Activated CD4-positive, alpha-beta T cell treated with anti-CD3 and anti-CD28 coated beads, Interleukin-2, amount 50 U/mL, for 1 hour (primary cell): ENCODE measurements at places on chromosomes 7 and 10.
A peak's percentile ranks its signal among the peaks of the same experiment; 100 is the strongest.

- DNase-seq, result no peak
These were observed 1.1 kb downstream of the SFMBT2 start for GRCh38 chr10:7409732-7410168.

DNA sequence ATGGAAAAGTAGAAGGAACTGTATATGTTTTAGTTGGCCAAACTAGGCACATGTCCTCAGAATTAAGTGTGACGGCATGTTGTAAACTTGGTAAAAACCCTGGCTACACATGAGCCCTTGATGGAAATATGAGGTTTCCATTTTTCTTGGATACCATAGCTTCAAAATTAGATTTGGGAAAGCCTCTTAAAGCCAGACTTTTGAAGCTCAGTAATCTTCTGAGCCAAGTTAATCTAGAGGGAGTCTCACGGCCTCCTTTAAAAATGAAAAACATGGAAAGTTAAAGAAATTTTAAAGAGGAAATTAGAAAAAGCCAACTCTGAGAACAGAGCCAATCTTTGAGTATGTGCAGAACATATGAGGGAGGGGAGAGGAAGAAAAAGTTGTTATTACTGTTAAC lies 376.0 kb downstream of the CTNNA3 start:
- DNase-seq, result no peak

DNA sequence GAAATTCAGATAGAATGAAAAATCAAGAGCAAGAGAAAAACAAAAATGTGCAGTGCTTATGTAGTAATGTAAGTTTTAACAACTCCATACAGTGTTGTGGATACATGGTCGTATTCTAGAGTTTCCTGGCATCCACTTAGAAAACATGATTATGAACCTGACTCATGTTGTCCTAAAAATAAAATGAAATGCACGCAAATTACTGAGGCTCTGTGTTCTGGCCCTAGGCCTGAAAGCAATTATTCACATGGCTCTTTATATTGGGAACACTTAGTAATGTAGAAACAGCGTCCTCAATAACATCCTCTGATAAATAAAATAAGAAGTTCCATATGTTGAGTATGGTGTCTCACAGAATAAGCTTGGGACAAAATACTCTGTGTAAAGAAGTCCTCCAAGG lies 200.2 kb upstream of the SEMA3E start:
- no peak for DNase-seq

DNA sequence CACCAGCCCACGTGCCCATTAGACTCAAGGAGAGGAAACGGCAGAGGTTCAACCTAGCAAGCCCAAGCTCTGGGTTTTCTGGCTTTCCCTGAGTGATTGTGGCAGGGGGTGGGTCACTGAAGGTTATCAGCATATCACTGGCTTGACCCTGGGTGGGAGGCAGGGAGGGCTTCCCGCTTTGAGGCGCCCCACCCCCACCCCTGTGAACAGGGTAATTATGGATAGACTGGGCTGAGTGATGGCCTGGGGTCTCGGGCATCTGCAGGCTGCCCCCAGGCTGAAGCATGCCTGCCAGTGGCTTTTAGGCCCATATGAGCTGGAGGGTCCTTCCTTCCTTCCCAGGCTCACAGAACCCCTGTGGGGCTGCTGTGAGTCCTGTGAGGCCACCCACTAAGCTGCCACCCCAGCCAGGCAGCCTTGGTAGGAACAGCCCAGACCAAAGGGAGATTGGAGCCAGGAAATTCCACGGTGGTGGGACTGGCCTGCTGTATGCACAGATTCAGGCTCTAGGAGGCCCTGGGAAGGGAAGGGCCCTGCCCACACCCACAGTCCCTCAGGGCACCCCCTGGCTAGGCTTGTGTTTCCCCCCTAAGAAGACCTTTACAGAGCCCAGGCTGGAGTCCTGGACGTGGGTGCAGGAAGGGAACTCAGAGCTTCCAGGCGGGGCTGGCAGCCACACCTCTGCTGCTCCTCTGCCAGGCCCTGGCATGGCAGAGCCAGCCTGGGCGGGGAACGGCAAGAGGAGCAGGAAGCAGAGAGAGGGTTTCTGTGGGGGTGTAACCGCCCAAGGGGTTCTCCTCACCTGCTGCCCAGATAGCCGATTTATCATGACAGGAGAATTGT lies 33.1 kb downstream of the GPRIN2 start:
- no peak for DNase-seq

GRCh38 chr7:80682744-80683143 lies 44.3 kb downstream of the CD36 start:
- no peak for DNase-seq

DNA sequence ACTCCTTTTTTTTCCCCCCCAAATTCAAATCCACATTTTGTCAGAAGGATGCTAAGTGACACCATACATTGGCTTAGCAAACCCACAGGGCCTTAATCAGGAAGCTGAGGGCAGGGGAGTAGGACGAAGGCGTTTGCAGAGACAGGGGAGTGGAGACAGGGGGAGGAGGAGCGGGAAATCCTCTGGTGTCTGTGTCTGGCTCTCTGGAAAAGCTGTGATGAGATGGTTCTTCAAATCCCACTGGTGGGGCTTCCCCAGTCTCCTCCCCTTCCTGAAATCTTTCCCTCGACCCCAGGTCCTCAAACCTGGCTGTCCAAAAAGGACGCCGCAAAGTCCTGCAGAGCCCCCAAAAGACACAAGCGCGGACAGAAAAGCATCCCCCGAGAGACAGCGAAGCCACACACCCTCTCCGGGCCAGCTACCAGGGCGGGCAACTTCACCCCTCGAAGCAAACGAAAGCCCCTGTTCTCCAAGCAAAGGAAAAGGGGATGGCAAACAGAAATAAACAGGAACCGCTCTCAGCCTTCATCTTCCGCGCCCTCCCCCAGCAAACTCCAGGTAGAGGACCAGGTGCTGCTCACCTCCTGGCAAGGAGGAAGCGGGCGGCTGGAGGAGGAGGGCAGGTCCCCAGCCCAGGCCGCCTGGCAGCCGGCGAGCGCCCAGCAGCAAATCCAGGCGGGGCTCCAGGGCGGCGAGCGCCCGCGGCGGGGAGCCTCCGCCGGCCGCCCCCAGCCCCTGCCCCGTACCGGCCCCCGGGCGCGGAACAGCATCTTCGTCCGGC lies 520 bp downstream of the ELAPOR2 start:
- peak; percentile 23 for DNase-seq

DNA sequence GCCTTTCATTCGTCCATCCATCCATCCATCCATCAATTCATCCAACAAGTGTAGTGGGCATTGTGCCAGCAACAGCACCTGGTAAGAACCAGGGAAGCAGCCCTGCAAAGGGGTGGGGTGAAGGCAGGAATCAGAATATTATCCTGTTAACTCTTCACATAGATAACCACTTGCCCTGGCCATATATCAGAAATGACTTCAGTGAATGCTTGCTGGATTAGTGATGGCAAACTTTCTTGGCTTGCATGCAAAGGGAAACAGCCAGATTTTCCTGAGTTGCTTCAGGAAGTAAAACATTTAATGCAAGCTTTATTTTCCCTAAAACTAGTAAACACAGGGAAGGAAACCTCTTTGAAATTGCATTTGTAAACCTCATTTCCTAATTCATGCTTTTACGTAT lies 743 bp downstream of the OR2A5 start:
- DNase-seq, result no peak

DNA sequence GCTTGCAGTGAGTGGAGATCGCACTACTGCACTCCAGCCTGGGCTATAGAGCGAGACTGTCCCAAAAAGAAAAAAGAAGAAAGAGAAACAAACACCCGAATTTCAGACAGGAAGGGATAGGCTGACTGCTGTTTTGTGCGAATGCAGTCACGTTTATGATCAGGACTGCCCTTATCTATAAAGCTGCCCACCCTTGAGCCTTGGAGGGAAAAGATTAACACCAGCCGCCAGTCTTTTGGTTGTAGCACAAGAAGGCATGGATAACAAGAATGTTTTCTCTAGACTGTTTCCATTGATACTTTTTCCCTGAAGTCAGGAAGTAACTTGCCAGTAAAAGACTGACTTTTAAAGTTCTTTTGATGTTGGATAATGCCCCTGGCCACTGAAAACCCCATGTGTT lies 314.0 kb downstream of the BICC1 start:
- no peak for DNase-seq

GRCh38 chr10:2659660-2660209 lies 407.6 kb upstream of the PFKP start:
- no peak for DNase-seq

DNA sequence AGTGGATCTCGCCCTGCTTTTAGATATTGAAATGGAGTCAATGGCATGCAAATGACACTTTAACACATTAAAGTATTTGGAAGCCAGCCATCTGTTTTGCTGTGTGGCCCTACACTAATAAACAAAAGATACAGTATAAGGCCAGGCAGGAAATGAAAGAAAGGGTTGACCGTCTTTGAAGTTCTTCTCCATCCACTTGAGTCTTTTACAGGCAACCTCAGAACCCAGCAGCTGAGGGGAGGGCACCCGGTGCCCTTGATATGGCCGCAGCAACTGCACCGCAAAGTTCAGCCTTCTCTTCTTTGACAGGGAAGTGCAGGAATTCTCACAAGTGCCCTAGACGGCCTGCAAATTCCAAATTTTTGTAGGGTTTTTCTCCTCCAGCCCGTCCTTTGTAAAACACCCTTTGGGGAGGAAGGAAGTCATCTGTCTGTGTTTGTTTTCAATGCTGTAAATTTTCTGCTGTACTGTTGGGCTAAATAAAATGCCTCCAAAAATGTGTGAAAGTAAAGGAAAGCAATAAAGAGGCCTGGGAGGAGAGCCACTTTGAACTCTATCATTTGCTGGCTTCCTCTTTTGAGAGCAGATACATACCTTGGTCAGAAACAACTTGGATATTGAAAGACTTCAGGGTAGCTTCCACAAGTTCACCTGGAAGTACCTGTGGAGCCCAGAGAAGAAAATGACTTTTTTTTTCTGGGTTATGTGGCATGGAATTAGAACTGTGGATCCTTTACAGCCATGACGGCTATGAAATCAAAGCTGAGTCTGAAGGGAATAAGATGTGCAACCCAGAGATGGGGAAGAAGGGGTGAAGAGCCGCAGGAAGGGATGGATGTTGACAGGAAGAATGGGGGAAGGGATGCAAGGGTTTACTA lies 3.6 kb downstream of the HOXA1 start:
- no peak for DNase-seq

GRCh38 chr10:127887541-127888415 lies 5.0 kb downstream of the CLRN3 start:
- DNase-seq, result no peak

DNA sequence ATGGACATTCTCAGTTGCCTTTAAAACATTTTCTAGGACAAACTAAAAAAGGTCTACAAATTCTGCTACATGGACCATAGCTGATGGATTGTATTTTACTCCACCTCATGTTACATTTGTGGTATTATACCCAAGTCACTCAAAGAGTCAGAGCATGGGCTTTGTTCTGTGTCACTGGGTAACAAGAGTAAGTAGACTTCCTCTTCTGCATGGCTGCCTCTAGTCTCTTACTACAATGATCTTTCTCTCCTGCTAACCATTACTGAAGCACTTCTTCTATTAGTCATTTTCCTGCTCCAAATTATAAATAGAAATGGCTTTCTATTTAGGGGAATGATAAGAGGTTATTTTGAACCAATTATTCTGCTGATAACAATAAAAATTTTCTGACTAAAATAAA lies 727.4 kb upstream of the NRP1 start:
- DNase-seq, result no peak

- no peak for DNase-seq
These were observed 18.2 kb upstream of the HECTD2 start for GRCh38 chr10:91391920-91392319.

- DNase-seq, result no peak
These were observed 121.7 kb upstream of the TRIM24 start for GRCh38 chr7:138338361-138338760.

DNA sequence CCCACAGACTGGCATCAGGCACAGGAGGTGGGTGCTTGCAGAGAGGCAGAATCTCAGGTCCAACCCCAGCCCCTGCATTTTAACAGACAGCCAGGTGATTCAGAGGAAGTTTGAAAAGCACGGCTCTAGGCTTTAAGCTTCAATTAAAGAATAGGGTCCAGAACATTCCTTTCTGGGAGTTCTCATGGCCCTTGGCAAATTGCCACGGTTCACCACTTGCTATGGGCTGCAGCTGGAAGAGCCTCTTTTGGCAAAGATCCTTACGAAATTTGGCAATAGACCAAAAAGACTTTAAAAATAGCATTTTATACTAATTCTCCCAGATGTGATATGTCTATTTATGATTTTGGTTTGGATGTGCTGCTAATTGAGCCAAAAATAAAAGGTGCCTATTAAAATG lies 148.1 kb downstream of the ITGA8 start:
- no peak for DNase-seq

DNA sequence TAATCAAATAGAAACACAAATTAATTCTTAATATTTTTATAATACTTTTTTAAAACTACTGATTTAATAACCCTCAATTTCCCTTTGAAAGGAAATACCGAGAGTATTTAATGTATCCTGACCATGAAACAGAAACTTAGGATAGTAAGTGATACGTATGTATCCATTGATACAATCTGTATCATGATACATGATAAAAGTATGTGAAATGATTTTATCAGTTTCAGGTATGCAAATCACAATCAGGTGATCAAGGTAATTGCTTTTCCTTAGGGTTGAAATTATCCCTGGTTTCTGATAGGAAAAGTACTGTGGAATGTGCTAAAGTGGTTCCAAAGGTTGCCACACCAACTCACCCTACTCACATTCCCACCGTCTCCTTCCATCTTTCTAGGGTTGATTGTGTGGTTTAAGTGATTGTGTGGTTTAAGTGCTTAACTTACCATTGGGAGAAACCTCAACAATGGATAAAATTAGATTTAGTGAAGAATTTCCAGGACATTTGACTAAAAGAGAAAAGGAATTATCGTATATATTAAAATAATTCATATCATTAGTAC lies 138.3 kb downstream of the LRRN3 start:
- DNase-seq, result no peak

GRCh38 chr7:4834601-4835397 lies 27.0 kb downstream of the PAPOLB start:
- DNase-seq, result no peak

DNA sequence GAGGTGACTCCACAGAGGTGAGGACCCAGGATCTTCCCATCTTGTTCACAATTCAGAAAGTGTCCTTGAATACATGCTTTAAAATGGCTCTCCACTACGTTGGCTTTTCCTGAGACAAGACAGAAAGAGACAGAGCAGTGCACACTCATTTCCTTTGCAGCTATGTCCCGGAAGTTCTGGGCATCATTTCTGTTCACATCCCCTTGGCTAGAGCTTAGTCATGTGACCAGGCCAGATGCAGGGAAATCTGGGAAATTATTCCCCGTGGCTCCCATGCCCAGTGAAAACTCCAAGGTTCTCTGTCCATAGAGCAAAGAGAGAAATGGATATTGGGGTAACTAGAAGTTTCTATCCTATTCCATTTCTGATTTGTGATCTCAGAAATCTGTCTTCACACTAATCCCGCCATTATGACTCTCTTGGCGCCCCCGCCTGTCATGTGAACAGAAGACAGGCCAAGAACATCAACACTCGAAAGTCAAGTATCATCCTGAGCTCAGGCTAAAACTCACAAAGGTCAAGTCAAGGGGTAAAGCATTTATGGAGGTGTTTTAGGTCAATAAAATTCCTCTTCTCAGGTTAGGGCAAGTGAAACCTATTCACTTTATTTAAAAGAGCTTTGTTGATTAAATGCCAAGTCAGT lies 251.4 kb upstream of the HABP2 start:
- DNase-seq, result no peak
